CD4-positive, alpha-beta memory T cell (primary cell): ENCODE measurements at places on chromosomes 2 and 18. TPM values are rescaled to one million over a fixed set of nuclear protein-coding genes. Genes with fewer than 3 reads are reported as not detected.

DNAJB2 gene
- total RNA-seq = 110 TPM

C2orf78 gene
- total RNA-seq = not detected

EVX2 gene
- total RNA-seq = not detected

ERCC3 gene
- total RNA-seq = 62.9 TPM

GRCh38 chr2:158184556-158185343 lies 83.1 kb downstream of the UPP2 start:
- no peak overlapping the region for H3K27ac ChIP-seq
- H3K4me3 ChIP-seq = no peak overlapping the region
- H3K4me1 ChIP-seq = peaks cover 5% of the 10 kb centered on the region
- no peaks in the 10 kb centered on the region for H3K27me3 ChIP-seq
- no peak for DNase-seq

GRCh38 chr18:36179562-36180355 lies 7.5 kb upstream of the MOCOS start:
- no peaks in the 10 kb centered on the region for H3K27me3 ChIP-seq
- H3K4me3 ChIP-seq = no peak overlapping the region
- H3K36me3 ChIP-seq = peaks cover 18% of the 10 kb centered on the region

- DNase-seq = no peak
- no peaks in the 10 kb centered on the region for H3K27me3 ChIP-seq
- no peak overlapping the region for H3K27ac ChIP-seq
These were observed 5.6 kb upstream of the TNS1 start for GRCh38 chr2:218008060-218009040.

DNA sequence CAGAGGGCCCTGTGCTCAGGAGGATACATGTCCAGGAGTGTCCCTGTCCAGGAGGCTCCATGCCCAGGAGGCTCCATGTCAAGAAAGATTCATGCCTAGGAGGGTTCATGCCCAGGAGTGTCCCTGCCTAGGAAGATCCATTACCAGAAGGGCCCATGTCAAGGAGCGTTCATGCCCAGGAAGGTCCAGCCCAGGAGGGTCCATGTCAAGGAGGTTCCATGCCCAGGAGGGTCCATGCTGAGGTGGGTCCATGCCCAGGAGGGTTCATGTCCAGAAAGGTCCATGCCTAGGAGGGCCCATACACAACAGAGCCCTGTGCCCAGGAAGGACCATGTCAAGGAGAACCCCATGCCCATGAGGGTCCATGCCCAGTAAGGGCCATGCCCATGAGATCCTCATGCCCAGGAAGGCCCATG lies 7.0 kb downstream of the GPR35 start:
- no peak overlapping the region for H3K4me3 ChIP-seq
- H3K27me3 ChIP-seq = no peaks in the 10 kb centered on the region
- DNase-seq = no peak
- H3K36me3 ChIP-seq = no peaks in the 10 kb centered on the region

DNA sequence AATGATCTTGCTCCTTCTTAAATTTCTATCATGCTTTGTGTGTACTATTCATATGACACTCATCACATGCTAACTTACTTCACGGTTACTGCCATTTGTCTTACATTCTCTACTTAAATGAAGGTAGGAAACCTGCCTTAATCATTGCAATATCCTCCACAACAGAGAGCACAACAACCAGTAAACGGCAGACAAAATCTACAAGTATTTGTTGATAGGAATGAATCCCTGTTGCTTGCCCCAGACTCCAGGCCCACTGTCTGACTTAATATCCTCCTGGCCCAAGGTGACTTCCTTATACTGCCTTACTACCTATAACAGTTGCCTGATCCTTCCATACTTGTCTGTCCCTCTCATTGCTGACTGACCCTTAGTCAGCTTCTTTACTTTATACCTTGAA lies 3.5 kb downstream of the PPP3R1 start:
- H3K27ac ChIP-seq = no peak overlapping the region
- H3K4me1 ChIP-seq = peaks cover 72% of the 10 kb centered on the region
- no peak overlapping the region for H3K4me3 ChIP-seq

GRCh38 chr2:36798724-36799123 lies 102.2 kb downstream of the VIT start:
- H3K36me3 ChIP-seq = no peaks in the 10 kb centered on the region
- H3K4me1 ChIP-seq = no peaks in the 10 kb centered on the region
- DNase-seq = no peak

DNA sequence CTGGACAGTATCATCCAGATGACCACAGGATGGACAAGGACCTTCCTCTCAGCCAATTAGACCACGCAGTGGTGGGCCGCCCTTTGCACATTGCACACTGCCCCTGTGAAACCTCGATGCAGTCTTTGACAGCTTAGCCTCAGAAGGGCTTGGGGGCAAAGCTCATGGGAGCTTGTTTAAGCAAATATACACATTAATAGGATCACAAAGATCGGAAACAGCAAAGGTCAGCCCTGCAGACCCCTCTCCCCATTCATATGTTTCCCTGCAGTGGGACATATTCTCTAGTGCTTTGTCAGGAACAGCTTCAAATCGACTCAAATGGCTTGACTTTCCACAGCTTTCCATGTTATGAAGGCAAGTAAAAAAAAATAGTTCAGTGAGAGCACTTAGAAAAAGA lies 189.6 kb upstream of the LYPD1 start:
- H3K27ac ChIP-seq = no peak overlapping the region
- H3K27me3 ChIP-seq = no peaks in the 10 kb centered on the region
- no peaks in the 10 kb centered on the region for H3K4me1 ChIP-seq
- H3K4me3 ChIP-seq = no peak overlapping the region
- no peak for DNase-seq

DNA sequence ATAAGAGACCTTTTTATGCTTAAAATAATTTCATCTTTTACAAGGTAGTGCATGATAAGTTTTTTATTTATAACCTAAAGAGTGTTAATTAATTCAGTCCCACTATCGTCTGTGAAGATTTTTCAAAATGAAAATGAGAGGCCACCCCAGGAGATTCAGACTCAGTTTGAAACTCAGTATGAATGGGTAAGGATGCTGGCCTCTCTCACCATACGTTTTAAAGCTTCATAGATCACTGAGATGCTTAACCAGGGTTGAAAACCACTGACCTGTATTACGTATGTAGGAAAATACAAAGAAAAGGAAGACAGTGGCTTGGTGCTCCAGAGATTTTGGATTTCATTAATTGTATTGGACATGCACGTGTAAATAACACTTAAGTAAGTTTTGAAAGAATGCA lies 278.7 kb downstream of the FSIP2 start:
- no peaks in the 10 kb centered on the region for H3K4me1 ChIP-seq
- H3K4me3 ChIP-seq = no peak overlapping the region
- no peaks in the 10 kb centered on the region for H3K27me3 ChIP-seq
- no peak overlapping the region for H3K27ac ChIP-seq
- DNase-seq = no peak

DNA sequence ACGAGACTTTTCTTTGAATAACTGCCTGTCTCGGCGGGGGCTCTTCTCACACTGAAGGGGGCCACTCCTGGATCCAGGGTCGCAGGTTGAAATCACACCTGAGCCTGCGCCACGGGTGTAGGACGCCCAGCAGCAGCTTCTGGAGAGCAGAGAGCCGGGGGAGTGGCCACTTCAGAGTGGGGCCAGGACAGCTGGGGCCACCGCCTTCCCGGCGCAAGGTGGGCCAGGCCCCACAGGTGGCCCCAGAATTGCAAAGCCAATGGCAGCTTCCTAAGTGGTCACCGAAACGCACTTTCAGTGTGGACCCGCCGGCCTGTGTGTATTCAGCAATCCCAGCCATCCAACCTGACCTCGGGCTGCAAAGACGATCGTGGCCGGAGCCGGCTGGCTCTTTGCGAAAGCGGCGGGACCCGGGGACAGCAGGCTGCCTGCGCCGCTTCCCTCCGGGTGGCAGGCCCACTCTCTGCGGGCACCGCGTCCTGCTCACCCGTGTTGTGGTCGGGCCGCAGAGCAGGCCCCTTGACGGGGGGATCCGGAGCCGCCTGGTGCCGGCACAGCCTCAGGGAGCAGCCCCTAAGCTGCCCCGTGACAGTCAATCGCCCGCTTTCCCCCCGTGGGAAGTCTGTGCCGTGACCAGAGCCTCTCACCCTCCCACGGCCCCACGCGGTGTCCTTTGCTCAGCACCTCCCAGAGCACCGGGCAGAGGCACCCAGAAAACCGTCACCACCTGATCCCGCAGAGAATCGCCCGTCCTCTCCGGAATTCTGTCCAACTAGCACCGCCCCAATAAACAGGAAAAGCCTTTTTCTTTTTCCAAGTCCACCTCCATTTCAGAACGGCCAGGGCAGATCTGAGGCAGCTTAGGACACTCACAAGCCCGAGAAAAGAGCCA lies 144.7 kb downstream of the ZNF516 start:
- H3K4me3 ChIP-seq = no peak overlapping the region
- no peaks in the 10 kb centered on the region for H3K4me1 ChIP-seq
- no peaks in the 10 kb centered on the region for H3K27me3 ChIP-seq
- no peak overlapping the region for H3K27ac ChIP-seq

DNA sequence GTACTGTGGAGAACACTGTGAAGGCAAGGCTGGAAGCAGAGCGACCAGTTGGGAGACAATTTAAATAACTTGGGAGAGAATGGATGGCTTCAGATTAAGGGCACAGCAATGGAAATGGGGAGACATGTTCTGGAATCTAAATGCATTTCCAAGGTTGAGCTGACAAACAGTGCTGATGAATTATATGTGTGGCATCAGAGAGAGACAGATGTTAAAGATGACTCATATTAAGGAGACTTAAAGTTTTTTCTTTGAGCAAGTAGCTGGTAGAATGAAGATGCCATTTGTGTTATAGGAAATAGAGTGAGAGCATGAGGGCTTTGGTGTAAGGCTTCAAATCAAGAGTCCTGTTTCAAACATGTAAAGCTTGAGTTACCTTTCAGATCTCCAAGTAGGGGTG lies 441.8 kb downstream of the SETBP1 start:
- no peak for DNase-seq
- no peaks in the 10 kb centered on the region for H3K27me3 ChIP-seq
- no peak overlapping the region for H3K4me3 ChIP-seq
- no peak overlapping the region for H3K27ac ChIP-seq
- no peaks in the 10 kb centered on the region for H3K4me1 ChIP-seq

DNA sequence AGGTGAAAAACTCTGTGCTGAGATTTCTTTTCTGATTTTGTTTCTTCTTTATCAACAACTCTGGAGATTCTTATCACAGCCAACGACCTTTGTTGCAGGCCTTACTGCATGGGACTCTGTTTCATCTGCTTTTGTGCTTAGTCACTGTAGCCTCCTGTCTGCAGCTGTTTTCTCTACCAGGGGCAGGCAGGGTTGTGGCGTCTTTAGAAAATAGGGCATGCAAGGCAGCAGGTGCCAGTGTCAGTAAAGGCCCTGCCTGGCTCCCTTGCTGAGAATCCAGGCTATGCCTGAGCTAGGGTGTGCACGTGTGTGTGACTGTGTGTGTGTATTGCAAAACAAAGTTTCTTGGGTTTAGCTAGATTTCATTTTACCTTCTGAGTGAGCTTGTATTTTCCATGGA lies 14.6 kb upstream of the SLC9A2 start:
- no peak overlapping the region for H3K27ac ChIP-seq
- no peaks in the 10 kb centered on the region for H3K4me1 ChIP-seq
- H3K4me3 ChIP-seq = no peak overlapping the region
- DNase-seq = no peak

DNA sequence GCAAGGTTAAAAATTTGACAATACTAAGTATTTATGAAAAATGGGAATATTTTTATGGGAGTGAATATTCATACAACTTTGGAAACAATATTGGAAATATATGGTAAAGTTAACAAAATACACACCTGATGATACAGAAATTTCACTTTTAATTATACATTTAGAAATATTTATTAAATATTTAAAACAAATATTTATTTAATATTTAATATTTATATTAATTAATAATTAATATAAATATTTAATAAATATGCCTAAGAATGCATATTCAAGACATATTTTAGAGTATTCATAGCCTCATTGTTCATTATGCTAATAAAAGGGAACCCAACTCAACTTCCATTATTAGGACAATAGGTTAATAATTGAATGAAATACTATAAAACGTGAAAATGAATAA lies 7.0 kb upstream of the DYNAP start:
- H3K4me3 ChIP-seq = no peak overlapping the region
- H3K4me1 ChIP-seq = no peaks in the 10 kb centered on the region
- H3K27me3 ChIP-seq = no peaks in the 10 kb centered on the region
- H3K27ac ChIP-seq = no peak overlapping the region

DNA sequence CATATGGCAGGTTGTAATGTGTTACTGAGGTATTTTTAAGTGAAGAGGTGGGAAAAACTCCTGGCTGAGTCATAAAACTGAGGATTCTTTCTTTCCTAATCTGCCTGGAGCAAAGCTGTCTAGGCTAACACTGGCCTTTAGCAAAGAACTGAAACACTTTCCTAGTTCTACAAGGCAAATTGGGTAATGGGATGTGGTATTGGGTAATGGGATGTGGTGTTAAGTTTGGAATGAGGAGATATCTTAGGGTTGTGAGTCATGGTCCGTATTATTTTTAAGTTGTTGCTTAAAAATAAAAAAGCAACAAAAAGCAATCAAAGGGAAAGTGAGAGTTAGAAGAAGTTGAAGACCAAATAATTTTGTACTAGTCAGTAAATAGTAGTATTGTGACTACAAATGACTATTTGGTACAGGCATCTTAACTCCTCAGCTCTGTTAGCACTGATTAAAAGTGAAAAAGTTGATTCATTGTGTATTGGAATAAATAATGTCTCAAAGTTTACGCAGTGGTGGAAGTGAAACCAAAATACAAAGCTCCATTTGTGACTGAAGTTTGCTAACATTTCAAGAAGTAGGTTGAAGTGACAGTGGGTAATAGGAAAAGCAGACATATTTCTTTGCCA lies 216.8 kb downstream of the CAMKMT start:
- no peak for DNase-seq
- no peaks in the 10 kb centered on the region for H3K36me3 ChIP-seq
- H3K4me1 ChIP-seq = peaks cover 4% of the 10 kb centered on the region
- H3K27ac ChIP-seq = no peak overlapping the region
- H3K4me3 ChIP-seq = no peak overlapping the region

DNA sequence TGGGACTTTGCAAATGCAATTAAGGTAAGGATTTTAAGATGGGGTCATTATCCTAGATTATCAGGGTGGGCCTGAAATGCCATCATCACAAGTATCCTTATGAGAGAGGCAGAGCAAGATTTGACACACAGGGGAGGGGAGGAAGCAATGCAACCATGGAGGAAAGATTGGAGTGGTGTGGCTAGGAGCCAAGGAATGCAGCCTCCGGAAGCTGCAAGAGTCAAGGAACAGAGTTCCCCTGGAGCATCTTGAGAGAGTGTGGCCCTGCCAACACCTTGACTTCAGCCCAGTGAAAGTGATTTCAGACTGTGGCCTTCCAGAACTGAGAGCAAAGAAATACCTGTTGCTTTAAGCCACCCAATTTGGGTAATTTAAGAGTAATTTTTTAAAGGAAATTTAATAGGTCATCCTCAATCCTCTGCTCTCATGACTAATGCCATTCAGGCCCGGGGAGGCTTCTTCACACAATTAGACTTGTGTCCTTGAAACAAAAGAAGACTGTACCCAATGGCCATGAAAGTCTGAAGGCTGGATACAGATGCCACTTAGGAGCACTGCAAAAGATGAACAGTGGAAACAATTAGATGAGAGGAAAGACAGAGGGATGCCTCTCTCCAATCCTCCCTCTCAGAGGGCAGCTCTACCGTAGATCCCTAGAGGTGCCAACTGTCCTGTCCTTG lies 250.3 kb upstream of the ID2 start:
- no peak for DNase-seq
- no peaks in the 10 kb centered on the region for H3K27me3 ChIP-seq
- H3K27ac ChIP-seq = no peak overlapping the region
- no peaks in the 10 kb centered on the region for H3K36me3 ChIP-seq
- no peak overlapping the region for H3K4me3 ChIP-seq
